NCI-H2081 treated with DMSO at 0.1 percent for 48 hours (cell line): ENCODE measurements at places on chromosomes 5 and 9.

GRCh38 chr9:107982745-107983144, 493.2 kb upstream of the KLF4 start:
- no peak for DNase-seq

DNA sequence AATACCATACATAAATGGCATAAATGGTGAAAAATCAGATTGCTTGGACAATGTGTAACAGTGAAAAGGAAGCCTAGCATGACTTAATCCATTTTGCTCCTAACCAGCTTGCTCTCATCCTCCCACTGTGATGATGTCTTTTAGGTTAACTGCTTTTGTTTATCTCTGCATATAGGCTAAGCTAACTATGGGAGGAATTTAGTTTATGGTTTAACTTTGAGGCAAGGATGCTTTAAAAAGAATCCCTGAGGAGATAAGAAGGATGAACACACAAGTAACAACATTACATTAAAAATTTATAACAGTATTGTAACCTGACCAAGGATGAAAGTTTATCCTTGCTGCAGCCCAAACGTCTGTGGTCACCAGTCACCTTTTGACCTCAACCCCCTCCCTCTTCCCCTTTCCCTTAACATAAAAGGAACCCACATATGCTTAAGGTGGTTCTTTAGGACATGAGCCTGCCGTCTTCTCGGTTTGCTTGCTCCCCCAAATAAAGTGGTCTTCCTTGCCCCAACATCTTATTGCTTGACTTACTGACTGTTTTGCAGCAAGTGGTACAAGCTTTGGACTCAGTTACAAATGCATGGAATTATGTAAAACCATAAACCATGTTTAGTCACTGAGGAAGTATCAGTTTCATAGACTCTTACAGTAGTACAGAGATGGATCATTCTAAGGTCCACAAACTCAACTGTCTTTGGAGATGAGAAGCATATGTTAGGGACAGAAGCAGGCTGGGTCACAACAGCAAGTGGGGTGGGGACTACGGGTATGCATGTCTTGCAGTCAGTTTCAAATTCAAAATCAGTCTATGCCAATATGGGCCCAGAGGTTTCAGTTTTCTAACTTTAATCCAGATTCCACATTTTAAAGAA, 31.3 kb downstream of the AGXT2 start:
- DNase-seq, result no peak

DNA sequence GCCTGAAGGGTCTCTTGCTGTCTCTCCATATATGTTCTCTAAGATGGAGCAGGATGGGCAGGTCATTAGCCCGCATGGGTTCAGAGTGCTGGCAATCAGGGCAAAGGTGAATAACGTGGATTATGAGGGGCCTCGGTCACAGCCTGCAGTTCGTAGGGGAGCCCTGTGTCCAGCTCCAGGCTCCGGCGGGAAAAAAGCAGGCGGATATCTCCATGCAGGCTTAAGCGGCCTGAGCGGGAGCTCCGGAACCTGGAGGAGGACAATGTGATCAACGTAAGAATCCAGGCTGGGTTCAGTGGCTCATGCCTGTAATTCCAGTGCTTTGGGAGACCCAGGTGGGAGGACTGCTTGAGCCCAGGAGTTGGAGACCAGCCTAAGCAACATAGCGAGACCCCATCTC, 2.2 kb upstream of the STOML2 start:
- no peak for DNase-seq

- DNase-seq, result no peak
Observed at GRCh38 chr9:34037626-34038025, 11.1 kb downstream of the UBAP2 start.

- DNase-seq, result no peak
Observed at GRCh38 chr5:1314564-1314982, 19.7 kb upstream of the TERT start.

DNA sequence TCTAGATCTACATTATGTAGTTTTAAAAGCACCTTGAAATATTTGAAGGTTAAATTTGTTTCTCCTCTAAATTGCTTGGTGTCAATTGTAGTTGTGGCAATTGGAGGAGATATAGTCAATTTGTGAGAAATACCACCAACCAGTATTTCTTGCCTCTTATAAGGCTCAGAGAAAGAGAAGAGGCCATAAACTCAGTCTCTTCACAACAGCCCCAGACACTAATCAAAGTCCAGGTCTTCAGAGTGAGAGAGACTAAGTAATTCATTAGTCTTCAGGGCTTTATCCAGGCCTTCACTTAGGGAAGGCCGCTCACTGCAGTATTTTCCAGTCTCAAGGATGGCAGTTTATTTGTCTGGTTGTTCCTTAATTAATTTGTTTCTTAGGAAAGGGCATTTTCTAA, 168.0 kb upstream of the RGMB start:
- no peak for DNase-seq

- DNase-seq, result no peak
Observed at GRCh38 chr9:131762356-131762932, 22.6 kb upstream of the RAPGEF1 start.

DNA sequence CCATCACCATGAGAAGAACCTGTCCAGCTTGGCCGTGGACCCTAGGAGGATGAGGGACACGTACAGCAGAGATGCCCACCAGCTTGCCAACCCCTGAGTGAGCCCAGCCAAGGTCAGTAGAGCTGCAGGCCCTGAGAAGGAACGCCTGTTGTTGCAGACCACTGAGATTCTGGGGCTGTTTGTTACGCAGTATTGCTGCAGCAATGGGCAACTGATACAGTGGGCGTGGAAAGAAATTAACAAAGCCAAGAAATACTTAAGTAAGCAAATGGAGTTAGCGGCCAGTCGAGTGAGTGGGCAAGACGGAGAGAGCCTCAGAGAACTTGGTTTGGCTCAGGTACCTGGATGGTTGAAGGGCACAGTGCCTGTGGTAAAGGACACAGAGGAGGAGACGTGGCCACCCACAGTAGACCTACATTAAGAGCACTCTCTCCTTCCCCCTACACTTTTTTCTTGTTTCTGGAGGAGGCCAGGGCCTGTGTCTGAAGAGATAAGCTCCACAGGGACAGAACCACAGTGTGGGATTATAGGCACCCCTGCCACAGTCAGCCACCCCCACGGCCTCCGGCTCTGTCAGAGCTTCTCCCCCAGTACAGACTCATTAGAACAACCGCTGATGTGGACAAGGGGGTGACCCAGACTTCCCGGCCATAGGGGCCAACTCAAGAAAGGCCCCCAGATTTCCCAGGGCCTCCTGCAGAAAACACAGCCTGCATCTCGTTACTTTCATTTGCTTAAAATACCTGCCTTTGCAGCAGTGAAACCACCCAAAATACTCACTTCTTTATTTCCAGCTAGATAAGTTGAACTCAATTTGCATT, 40.1 kb upstream of the GRHPR start:
- DNase-seq, result no peak
